ENCODE measurements at places on chromosomes 16 and 17.

GRCh38 chr16:48011466-48011865, 144.3 kb downstream of the ABCC12 start:
- no peak for DNase-seq

- DNase-seq = no peak
Measured at GRCh38 chr17:68238871-68239253, 9.0 kb upstream of the AMZ2 start.

GRCh38 chr17:6479622-6480302, 35.5 kb downstream of the PIMREG start:
- peak; percentile 32 for DNase-seq

DNA sequence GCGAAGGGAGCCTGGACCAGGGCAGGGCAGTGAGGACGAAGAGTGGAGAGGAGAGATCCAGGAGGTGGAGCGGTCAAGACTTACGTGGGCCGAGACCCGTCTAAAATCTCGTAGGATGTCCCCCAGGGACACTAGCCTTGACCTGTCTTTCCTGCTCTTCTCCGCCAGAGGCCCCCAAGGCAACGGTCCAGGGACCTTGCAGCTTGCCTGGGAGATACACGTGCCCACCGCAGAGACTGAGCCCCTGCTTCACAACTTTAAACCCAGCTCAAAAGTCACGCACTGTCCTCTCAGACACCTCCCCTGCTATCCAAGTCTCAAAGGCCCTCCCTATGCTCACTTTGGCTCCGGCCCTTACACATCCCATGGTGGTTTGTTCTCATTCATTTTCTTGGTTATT, 9.4 kb downstream of the TIGD7 start:
- no peak for DNase-seq

- DNase-seq = no peak
Measured at GRCh38 chr16:750485-750884, 9.7 kb upstream of the CIAO3 start.

DNA sequence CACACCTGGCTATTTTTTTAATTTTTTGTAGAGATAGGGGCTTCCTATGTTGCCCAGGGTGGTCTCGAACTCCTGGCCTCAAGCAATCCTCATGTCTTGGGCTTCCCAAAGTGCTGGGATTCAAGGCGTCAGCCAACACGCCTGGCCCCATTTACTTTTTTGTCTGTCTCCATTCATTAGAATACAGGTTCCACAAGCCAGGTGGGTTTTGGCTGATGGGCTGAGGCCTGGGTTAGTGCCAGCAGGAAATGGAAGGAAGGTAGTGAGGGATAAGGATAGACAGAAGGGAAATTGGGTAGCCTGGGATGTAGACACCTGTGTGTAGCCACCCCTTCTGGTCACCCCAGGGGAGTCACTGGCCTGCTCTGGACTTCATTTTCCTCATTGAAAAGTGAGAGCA, 4.4 kb upstream of the IL27 start:
- no peak for DNase-seq

DNA sequence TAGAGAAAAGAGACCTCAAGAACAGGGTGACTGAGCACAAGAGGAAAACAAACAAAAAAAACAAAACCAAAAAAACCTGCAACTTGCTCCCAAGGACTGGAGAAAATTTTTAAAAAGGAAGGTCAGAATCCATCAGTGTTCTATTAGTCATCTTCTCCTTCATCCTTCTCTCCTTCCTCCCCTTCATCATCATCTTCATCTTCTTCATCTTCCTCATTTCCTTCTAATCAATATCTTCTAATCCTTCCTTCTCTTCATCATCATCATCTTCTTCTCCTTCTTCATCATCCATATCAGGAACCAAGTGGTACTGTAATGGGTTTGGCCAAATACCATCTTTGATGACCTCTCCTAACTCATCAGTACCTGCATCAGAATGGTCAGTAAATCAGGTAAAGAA, 12.2 kb downstream of the HSF5 start:
- DNase-seq = no peak

DNA sequence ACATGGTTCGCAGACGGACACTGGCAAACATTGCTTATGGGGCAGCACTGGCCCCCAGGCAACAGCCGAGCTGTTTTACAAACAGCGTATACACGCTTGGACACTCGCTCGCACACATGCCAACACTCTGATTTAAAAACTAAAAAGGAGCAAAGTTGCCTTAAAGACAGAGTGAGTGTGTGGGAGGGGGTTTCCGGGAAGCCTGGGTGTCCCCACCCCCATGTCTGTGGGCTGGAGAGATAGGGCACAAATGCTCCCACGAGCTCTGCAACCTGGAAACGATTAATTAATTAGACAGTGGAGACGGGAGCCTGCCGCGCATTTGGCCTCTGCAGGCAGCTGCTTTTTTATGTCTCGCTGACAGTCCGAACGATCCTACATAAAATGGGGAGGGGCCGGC, 107.9 kb upstream of the ZNF469 start:
- DNase-seq = no peak

GRCh38 chr17:65279456-65279855, 142.3 kb downstream of the RGS9 start:
- DNase-seq = no peak

DNA sequence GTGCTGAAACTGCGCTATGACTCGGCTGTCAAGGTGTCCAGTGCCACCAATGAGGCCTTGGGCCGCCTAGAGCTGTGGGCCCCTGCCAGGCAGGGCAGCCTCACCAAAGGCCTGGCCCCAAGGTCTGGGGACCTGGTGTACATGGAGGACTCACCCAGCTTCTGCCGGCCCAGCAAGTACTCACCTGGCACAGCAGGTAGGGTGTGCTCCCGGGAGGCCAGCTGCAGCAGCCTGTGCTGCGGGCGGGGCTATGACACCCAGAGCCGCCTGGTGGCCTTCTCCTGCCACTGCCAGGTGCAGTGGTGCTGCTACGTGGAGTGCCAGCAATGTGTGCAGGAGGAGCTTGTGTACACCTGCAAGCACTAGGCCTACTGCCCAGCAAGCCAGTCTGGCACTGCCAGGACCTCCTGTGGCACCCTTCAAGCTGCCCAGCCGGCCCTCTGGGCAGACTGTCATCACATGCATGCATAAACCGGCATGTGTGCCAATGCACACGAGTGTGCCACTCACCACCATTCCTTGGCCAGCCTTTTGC, 25.0 kb downstream of the WNT9B start:
- peak; percentile 82 for DNase-seq

DNA sequence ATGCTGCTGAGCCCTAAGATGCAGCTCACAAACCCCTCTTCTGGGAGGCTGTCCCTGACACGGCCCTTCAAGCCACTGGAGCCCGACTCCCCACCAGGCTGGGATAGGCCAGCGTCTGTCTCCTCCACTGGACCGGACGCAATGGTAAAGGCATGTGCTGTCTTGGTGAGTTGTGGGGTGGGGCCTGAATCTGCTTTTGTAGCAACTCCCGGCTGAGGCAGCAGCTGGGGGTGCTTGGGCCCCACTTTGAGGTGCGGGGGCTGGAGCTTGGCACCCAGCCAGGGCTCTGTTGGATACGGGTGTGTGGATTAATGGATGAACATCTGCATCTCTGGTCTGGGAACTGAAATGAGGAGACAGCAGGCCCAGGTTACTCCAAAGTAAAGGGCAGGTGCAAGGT, 3.5 kb upstream of the NLRC3 start:
- DNase-seq = no peak

DNA sequence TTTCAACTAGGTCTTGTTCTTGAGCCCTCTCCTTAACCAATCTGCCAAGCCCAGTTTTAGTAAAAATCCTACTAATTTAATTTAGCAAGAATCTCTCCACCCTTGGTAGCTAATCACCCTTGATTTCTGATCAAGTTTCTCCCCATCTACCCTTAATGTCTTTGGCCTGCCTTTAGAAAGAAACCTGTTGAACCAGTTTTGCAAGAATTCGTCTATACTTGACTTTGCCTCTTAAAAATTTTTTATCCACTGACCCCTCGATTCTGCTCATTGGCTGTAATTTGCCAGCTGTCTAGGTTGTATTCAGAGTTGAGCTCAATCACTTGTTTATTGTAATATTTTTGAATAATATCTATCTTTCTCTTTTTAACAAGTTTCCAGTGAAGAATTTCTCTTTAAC, 1138.5 kb downstream of the CDH11 start:
- DNase-seq = no peak

- DNase-seq = no peak
Measured at GRCh38 chr16:27405546-27406451, 3.8 kb downstream of the IL21R start.

DNA sequence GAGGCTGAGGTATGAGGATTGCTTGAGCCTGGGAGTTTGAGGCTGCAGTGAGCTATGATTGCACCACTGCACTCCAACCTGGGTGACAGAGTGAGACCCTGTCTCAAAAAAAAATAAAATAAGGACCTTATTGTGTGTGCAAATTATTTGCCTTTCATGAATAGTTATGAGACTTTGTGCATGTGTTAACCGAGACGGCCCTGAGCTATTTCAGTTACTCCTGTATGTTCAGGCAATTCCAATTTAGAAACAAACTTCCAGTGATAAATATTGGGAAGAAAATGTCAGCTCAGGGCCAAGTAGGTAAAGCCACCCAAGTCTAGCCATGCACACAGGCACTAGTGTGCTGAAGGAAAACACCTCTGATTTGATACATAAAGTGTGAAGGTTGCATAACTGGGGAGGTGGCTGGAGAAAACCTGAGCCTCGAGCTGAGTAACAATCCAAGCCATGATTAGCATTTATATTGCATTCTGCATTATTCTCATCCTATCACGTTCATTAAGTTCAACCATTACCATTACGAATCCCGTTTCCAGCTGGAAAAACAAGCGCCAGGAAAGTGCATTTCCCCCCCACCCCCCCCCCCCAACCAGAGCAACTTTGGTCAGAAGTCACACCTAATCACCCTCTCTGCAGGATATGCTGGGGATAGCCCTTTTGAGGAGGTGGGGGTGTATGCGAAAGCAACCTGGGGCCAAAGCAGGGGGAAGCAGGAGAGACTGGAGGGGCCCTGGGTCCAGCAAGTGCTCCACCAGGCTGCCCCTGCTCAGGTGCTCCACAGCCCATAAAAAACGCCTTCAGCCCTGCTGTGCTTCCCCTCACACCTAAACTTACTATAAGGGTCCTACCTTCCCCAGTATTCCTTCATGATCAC, 18.6 kb upstream of the ENDOV start:
- DNase-seq = no peak

- no peak for DNase-seq
Measured at GRCh38 chr16:3542601-3543373, 34.4 kb downstream of the NLRC3 start.

DNA sequence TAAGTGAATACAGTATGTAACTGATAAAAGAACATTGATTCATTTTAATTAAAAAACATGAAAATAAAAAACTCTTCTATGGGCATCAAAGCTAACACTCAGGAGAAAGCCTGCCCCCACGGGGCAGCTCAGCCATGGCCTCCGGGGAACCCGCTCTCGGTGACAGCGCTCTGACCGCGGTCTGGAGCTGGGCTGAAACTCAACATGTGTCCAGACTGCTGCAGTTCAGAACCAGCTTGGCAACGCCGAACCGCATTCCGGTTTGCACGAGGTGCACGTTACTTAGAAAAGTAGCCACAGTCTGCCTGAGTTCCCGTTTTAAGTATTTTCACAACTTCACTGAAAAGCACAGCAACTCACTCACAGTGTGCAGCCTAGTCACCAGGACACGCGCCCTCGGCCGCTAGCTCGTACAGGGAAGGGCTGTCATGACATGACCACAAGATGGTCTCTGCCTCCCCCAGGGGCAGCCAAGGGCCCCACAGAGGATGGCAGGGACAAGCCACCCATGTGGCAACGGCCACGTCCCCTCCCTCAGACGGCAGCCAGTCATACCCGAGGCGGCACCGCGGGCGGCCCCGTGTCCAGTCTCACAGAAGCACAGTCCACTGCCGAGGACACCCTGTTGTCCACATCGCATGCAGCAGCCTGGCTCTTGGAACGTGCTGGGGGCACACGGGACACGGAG, 77.1 kb upstream of the METRNL start:
- no peak for DNase-seq

- peak; percentile 89 for DNase-seq
Measured at GRCh38 chr16:87487361-87487924, 5.4 kb downstream of the ZCCHC14 start.

GRCh38 chr17:40554646-40555295, 10.5 kb downstream of the CCR7 start:
- DNase-seq = no peak

GRCh38 chr17:17052462-17053221, 10.4 kb downstream of the MPRIP start:
- DNase-seq = no peak

DNA sequence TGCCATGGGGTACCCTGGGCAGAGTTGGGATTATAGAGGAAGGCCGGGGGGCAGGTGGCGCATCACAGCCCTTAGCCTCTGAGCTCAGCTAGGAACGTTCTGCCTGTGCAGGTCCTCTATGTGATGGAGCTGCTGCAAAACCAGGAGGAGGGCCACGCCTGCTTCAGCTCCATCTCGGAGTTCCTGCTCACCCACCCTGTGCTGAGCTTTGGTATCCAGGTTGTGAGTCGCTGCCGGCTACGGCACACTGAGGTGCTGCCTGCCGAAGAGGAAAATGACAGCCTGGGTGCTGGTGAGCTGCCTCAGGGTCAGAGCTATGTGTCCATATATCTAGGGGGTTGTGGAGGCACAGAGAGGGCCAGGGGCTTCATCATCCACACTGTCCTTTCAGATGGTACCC, 5.8 kb upstream of the NRN1L start:
- DNase-seq = no peak

DNA sequence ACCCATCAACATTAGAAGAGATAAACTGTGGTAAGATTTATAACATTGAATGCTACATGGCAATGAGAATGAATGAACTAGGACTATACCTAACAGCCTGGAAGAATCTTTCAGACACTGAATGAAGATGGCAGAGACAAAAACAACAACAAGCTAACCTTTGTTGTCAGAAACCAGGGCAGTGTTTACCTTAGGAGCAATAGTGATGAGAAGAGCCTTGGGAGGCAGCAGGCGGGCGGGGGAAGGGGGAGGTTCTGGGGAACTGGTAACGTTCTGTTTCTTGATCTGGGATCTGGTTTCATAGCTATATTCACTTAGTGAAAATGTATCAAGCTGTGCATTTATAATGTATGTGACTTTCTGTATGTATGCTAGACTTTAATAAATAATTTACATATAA, 139.0 kb upstream of the TNRC6C start:
- no peak for DNase-seq

GRCh38 chr17:2398655-2399571, 1.9 kb downstream of the MNT start:
- peak; percentile 71 for DNase-seq

DNA sequence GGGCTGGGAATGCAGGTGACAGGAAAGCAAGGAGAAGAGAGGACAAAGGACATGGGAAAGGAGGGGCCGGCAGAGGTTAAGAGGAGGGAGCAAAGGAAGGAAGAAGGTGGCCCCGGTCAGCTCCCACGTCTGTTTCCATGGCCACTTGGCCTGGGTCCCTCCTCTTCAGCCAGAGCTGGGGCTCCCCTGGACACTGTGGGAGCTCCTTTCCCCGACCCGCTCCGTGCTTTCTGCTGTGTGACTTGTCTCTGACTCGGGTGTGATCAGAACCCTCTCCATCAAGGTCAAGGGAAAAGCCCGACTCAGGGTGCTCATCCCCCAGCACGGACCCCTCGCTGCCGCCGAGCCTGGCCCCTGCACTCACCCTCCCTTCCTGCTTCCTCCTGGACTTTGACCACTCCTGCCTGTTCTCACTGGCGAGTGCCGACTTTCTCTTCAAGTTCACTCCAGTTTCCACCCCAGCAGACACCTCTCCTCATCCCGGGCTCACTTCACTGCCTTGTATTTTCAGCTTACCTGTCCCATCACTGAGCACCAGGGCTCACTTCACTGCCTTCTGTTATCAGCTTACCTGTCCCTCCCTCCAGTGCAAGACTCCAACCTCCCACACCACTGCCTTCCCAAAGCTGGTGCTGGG, 61.2 kb downstream of the MEAK7 start:
- no peak for DNase-seq

All from NCI-H2081 (cell line).